ENCODE measurements at places on chromosomes 5 and 9. TPM values are rescaled to one million over a fixed set of nuclear protein-coding genes. Genes with fewer than 3 reads are reported as not detected.

GRCh38 chr5:126277762-126278161, 145.4 kb upstream of the GRAMD2B start:
- H3K27me3 ChIP-seq = no peaks in the 10 kb centered on the region
- H3K36me3 ChIP-seq = peaks cover 3% of the 10 kb centered on the region
- no peak overlapping the region for H3K4me3 ChIP-seq
- DNase-seq = no peak
- peaks cover 6% of the 10 kb centered on the region for H3K4me1 ChIP-seq
- no peak overlapping the region for H3K27ac ChIP-seq

The SPINK7 gene
- total RNA-seq = not detected

The RANBP3L gene
- not detected for total RNA-seq

The SPINK14 gene
- total RNA-seq = not detected

The IFNK gene
- not detected for total RNA-seq

Data from T-helper 17 cell (primary cell).